ENCODE measurements at places on chromosomes 16 and 17. TPM values are rescaled to one million over a fixed set of nuclear protein-coding genes. Genes with fewer than 3 reads are reported as not detected.

Gene PMFBP1
- 5.7 TPM for total RNA-seq

Gene ZNF19
- 10.5 TPM for total RNA-seq

Gene NPIPB9
- total RNA-seq: 4.6 TPM

GRCh38 chr16:77868478-77868877 lies 80.1 kb downstream of the VAT1L start:
- no peak for DNase-seq

DNA sequence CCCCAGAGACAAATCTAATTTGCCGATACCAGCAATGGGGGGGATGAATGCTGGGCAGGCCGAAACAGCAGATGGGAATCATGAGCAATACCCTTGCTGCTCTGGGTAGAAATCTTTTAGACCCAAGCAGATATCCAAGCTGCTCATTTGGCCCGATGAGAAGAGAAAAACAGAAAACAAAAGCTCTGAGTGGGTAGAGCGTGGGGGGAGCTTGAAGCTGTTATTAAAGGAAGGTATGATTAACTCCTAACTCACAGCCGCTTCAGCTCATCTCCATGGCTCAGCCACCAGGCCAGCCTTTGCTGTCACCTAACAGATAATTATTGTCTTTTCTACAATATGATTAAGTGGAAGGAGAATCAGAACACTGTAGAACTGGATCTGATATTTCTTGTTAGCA lies 58.3 kb downstream of the VPS35L start:
- no peak for DNase-seq

Gene ARHGAP44
- total RNA-seq: 6.9 TPM

GRCh38 chr17:14366199-14366598 lies 65.3 kb downstream of the HS3ST3B1 start:
- DNase-seq: no peak

DNA sequence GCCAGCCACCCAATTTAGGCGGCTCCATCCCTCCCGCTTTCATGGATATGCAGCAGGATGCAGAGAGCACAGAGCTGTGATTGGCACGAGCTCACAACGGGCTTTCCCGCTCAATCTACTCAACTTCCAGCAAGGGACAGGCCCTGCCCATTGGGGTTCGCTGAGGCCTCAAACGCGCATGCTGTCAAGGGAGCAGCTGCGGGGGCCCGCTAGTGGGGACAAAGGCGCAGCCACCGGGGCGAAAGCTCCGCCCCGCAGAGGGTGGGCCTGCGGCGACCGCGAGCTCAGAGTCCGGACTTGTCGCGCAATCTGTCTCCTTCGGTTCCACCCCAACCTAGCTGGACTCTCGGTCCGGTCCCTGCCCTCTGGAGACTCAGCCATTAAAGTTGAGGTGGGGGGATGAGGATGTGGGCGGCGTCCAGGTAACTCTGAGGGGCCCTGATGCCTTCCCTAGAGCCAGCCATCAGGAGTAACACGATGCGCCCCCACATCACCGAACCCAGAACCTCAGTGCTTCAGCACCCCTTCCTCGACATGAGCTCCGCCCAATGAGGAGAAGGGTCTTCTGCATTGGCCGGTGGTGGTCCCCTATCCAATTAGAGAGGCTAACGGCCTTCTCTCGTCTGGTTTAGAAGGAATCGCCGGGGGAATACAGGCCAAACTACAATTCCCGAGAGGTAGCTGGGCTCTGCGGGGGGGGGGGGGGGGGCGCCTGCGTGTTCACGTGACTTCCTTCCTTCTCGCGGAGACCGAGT lies 489 bp upstream of the NFATC3 start:
- DNase-seq: peak; percentile 89

All from activated B cell treated with CpG ODN at 0.5 μM for 24 hours (primary cell).